ENCODE measurements at places on chromosomes 11 and 22. TPM values are rescaled to one million over a fixed set of nuclear protein-coding genes. Genes with fewer than 3 reads are reported as not detected.

- DNase-seq, result no peak
Measured at GRCh38 chr22:38631724-38632123, 24.5 kb downstream of the FAM227A start.

DNA sequence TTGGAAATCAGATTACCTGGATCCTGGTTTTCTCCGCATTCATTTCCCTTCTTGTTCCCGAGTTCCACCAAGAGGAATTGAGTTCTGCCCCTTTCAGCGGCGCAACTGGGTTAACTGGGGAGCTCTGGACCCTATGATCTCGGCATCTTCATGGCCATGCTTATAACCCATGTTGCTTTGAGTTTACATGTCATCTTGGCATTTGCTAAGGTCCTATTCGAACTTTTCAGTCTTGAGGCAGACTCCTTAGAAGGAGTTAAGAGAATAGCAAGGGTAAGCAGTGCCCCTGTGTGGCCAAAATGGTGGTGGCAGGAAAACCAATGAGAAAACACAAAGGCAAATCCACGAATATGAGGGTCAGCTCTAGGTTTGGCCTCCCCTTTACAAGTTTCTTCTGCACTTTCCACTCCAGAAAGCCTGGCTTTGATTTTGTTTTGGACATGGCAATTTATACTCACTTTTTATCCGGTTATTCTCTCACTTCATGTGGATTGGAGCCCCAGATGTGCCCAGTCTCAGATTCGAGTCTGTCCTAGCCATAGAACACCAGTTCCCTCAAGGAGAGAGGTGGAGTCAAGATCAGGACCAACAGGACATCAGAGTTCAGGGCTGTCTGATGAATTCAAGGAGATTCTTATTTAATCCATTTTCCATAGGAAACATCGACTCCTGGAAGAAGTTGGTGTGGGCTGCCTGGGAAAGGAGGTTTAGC is 55.3 kb upstream of the FBXO3 start:
- DNase-seq, result peak; percentile 58

The OR51G1 gene
- polyA plus RNA-seq, result not detected

GRCh38 chr11:17391493-17392355 is 3.3 kb upstream of the KCNJ11 start:
- DNase-seq, result no peak

DNA sequence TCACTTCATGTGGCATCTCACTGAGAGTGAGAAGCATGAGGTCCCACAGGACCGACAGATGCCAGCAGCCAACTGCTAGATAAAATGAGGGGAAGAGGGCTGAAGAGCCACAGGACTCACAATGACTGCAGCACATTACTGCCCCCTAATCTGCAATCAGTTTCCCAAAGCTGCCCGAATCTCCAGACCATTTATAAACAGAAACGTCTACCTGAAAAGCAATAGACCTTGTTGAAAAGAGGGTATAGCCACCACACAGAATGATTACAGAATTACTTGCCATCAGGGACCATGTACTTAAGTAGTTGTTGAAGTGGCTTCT is 12.4 kb upstream of the TEF start:
- no peak for DNase-seq

The OR52N4 gene
- not detected for polyA plus RNA-seq

- no peak for DNase-seq
Measured at GRCh38 chr11:14446701-14447169, 52.9 kb downstream of the COPB1 start.

GRCh38 chr11:128610721-128611617 is 23.6 kb upstream of the ETS1 start:
- DNase-seq, result no peak

The MYRF gene
- polyA plus RNA-seq, result 27.8 TPM

The RIMBP3B gene
- not detected for polyA plus RNA-seq

The APLNR gene
- 105 TPM for polyA plus RNA-seq

GRCh38 chr22:40450616-40451015 is 80.2 kb downstream of the SGSM3 start:
- no peak for DNase-seq

The DENND6B gene
- polyA plus RNA-seq, result 16.8 TPM

DNA sequence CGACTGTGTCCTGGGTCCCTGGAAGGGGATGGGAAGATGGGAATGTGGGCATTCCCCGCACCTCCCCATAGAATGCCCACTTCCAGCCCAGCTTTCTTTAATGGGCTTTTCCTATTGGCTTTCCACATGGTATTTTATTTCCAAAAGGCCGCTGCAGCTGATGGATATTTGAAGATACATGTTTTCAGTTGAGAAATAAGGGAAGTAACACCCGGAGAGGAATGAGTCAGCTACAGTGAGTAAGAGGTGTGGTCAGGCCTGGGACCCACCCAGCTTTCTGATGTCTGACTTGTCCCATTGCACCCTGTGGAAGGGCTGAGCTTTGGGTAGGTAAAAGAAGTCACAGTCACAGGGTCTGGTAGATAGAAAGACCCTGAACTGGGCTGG is 476.9 kb downstream of the MIAT start:
- no peak for DNase-seq

- no peak for DNase-seq
Measured at GRCh38 chr11:59212744-59213631, at the start of gene MPEG1. Gene MPEG1, minus strand, starts transcription at chr11:59212927. Its CDS starts 62 bp downstream, at chr11:59212865.

GRCh38 chr11:118628031-118628430 is 20.6 kb downstream of the PHLDB1 start:
- DNase-seq, result no peak

DNA sequence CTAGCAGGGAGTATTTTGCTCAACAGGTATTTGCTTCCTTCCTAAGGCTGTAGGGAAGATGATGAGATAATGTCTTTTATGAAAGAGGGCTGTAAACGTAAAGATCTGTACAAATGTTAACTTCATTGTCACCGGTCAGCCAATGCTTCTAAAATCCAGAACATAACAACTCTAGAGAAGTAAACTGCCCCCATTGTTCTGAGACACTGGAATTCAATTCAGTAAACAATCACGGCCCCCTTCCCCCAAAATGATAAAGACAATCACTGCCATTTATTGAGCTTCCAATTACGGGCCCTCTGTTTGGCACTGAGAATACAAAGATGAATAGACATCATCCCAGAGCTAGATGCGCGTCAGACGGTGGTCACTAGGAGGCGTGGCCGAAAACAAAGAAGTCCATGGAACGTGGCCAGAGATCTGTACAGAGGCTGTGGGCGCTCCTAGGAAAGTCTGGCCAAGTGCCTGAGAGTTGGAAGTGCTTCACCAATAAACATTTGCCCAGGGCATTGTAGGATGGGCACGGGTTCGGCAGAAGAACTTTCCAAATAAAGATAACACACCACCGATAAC is 576 bp downstream of the TMEM258 start:
- DNase-seq, result peak; percentile 83

DNA sequence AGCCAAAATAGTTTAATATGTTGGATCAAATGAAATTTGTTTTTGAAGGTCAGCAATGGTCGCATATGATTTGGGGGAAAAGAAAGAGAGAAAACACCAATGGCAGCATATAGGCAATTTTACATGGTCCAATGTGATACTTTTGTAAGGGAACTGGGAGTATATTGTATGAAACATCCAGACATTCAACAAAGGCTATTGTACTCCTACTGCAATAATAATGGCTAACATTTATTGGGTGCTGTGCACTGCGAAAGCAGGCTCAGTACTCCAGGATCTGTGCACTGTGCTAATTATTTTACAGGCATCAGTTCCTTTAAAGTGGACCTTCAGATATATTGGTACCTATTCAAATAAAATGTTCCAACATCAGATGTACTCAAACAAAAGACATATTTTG is 5.9 kb upstream of the OR10V1 start:
- DNase-seq, result no peak

DNA sequence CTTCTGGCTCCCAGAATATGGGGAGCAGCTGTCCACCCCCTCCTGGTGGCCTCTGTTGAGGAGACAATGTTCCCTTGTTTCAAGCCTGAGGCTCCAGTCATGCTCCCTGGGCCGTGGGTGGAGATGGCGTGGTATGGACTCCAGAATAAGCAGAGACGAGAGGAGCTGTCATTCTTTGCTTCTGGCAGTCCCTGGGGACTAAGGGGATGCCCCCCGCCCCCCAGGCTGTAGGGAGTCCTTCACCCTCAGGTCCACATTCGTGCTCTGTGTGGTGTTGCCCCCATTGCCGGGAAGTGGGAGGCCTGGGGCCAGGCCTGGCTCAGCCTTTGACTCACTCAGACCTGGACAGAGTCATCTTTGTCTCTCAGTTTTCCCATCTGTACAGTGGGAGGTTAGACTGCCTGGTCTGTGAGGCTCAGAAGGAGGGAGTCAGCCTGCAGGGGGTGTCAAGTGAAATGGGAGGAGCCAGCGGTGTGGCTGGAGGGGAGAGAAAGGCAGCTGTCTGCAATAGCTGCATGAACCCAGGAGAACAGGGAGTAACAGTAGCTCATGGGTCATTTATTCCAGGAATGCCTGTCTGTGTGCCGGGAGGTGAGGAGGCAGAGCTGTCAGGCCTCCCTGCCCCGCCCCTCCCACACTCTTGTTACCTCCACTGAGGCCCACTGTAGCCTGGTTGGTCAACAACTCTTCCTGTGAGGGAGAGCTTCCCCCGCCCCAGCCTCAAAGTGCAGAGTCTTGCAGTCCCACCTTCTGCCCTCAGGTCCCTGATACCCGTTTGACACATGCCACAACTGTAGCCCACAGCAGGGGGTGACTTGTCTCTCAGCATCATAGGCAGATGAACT is 6.3 kb downstream of the ARHGEF17 start:
- DNase-seq, result peak; percentile 83

- no peak for DNase-seq
Measured at GRCh38 chr11:81673001-81673400, 1060.7 kb downstream of the FAM181B start.

The MUC2 gene
- 0.45 TPM for polyA plus RNA-seq

DNA sequence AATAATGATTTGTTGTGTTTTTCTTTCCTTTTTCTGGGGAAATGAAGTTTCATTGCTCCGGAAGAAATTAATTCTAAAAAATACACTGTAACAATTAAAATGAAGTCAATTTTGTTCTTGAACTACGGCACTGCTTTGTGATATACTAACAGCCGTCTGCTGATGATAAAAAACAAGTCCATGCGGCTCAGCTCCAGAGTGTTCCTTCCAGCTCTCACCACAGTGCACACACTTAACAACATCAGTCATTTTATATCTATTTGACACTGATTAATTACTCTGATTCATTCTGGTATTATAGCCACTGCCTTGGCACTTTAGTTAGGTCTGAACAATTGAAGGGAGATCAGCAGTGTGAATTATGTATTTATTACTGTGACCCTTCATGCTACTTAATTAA is 97.4 kb upstream of the SLC6A5 start:
- no peak for DNase-seq

DNA sequence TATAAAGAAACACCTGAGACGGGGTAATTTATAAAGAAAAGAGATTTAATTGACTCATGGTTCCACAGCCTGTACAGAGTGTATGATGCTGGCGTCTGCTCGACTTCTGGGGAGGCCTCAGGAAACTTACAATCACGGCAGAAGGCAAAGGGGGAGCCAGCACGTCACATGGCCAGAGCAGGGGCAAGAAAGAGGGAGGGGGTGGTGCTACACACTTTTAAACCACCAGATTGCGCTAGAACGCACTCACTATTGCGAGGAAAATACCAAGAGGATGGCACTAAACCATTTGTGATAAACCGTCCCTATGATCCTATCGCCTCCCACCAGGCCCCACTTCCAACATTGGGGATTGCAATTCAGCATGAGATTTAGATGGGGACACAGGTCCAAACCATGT is 79.7 kb upstream of the CARD18 start:
- DNase-seq, result no peak

- DNase-seq, result no peak
Measured at GRCh38 chr22:25380122-25380747, 160.8 kb downstream of the CRYBB2 start.
